ENCODE measurements at places on chromosomes 13 and 19.

GRCh38 chr19:2607712-2608601 lies 94.5 kb downstream of the GNG7 start:
- H3K27me3 ChIP-seq: no peaks in the 10 kb centered on the region
- no peak overlapping the region for H3K27ac ChIP-seq
- no peaks in the 10 kb centered on the region for H3K36me3 ChIP-seq
- no peaks in the 10 kb centered on the region for H3K4me1 ChIP-seq
- DNase-seq: no peak

- no peaks in the 10 kb centered on the region for H3K4me1 ChIP-seq
- H3K36me3 ChIP-seq: no peaks in the 10 kb centered on the region
- no peaks in the 10 kb centered on the region for H3K27me3 ChIP-seq
- no peak for DNase-seq
- H3K27ac ChIP-seq: peak overlapping the region; percentile 86
- H3K4me3 ChIP-seq: no peak overlapping the region
Observed at GRCh38 chr13:99308471-99309087, 1.4 kb upstream of the GPR183 start.

DNA sequence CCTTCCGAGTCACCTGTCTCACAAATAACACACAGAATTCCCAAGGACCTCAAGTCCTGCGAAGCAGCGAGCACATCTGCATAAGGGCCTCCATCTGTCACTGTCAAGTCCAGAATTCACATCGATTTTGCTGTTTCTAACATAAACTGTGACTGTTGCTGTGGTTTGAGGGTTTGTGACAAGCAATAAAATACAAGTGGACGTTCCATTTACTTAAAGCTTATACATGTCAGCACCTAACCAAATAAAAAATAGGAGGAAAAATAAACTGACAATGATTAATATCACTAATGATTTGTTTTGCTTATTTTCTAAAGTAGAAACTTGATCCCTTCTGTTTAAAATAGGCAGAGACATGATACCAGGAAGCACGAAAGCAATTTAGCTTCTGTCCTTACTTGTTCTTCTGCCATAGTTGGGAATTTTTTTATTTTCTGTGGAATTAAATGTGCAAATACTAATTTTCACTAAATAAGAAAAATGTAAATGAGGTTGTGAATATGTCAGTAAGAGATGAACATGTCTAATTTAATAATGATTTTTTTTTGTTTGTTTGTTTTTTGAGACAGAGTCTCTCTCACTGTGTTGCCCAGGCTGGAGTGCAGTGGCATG lies 279.1 kb downstream of the FGF9 start:
- no peaks in the 10 kb centered on the region for H3K36me3 ChIP-seq
- H3K27ac ChIP-seq: no peak overlapping the region
- no peak overlapping the region for H3K4me3 ChIP-seq
- H3K4me1 ChIP-seq: no peaks in the 10 kb centered on the region

- H3K27me3 ChIP-seq: no peaks in the 10 kb centered on the region
- peak; percentile 77 for DNase-seq
- peak overlapping the region; percentile 64 for H3K4me3 ChIP-seq
- H3K27ac ChIP-seq: peak overlapping the region; percentile 49
- H3K36me3 ChIP-seq: no peaks in the 10 kb centered on the region
Observed at GRCh38 chr19:12766051-12766521, 9.3 kb downstream of the HOOK2 start.

DNA sequence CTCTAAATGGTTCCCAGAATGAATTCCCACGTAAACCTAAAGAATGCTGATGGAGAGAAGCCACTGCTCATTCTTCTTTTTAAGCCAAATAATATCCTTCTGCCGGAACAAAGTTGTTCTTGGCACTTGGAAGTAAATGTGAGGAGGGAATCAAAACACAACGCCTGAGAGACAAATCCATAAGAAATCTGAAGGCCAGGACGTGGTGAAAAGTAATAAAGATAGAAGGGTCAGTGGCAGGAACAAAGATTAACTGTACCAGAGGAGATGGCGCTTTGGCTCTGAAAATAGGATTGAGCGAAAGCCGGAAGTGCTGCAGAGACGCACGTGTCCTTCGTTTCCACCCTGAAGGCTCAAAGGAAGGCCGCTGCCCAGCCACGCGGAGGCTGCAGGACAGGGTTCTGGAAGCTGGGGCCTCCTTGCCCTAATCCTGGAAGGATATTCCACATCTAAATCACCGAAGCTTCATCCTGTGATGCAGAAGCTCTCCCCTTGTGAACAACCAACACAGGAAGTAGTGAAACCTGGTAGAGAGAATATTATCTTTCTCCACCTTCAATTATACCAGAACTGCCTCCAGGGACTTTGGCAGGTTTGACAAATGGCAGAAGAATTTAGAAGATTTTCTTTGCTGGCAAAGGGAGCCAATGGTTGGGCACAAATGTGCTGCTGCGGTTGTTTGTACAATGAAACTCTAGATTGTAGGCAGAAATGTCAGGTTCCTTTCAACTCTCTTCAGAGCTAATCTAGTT lies 214.6 kb upstream of the SERP2 start:
- H3K36me3 ChIP-seq: no peaks in the 10 kb centered on the region
- no peak overlapping the region for H3K4me3 ChIP-seq
- H3K27me3 ChIP-seq: no peaks in the 10 kb centered on the region

DNA sequence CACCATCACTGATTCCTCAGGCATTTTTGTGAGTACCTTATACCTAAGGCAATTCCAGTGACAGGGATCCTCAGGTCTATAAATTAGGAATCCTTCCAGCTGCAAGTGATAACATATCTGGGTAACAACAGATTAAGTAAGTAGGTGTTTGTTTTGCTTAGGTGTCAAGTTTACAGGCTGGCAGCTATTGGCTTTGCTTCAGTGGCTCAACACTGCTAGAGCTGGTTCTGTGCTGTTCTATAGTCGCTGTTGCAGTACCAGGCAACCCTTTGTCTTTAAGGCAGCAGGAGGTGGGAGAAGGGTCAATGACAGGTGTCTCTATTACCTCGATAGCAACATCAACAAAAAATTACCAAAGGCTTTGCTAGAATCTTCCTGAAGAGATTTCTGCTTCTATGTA lies 27.0 kb downstream of the SLC10A2 start:
- H3K27me3 ChIP-seq: no peaks in the 10 kb centered on the region
- no peak for DNase-seq
- no peaks in the 10 kb centered on the region for H3K4me1 ChIP-seq
- no peak overlapping the region for H3K27ac ChIP-seq
- no peaks in the 10 kb centered on the region for H3K36me3 ChIP-seq

DNA sequence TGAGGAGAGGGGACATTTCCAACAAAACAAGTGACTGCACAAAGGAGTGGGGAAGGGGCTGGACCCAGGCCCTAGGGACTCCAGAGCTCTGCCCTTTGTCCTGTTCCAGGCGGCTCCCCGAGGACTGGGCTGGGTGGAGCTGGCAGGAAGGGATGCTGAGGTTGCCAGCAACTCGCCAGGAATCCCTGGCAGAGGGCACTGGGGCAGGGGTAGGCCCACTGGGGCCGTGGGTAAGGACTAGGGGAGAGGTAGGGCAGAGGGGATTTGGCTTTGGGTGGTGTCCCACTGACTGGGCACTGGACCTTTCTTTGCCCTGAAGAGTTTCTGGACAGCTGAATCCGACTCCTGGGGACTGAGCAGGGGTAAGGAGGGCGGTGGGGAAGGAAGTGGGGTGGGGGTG lies 7.9 kb downstream of the LIPE start:
- no peaks in the 10 kb centered on the region for H3K36me3 ChIP-seq
- H3K27ac ChIP-seq: no peak overlapping the region
- H3K4me3 ChIP-seq: peak overlapping the region; percentile 17
- no peaks in the 10 kb centered on the region for H3K27me3 ChIP-seq

- no peak overlapping the region for H3K4me3 ChIP-seq
- DNase-seq: no peak
- H3K36me3 ChIP-seq: peaks cover 6% of the 10 kb centered on the region
- no peaks in the 10 kb centered on the region for H3K4me1 ChIP-seq
- no peak overlapping the region for H3K27ac ChIP-seq
Observed at GRCh38 chr13:71661921-71662320, 205.1 kb downstream of the DACH1 start.

DNA sequence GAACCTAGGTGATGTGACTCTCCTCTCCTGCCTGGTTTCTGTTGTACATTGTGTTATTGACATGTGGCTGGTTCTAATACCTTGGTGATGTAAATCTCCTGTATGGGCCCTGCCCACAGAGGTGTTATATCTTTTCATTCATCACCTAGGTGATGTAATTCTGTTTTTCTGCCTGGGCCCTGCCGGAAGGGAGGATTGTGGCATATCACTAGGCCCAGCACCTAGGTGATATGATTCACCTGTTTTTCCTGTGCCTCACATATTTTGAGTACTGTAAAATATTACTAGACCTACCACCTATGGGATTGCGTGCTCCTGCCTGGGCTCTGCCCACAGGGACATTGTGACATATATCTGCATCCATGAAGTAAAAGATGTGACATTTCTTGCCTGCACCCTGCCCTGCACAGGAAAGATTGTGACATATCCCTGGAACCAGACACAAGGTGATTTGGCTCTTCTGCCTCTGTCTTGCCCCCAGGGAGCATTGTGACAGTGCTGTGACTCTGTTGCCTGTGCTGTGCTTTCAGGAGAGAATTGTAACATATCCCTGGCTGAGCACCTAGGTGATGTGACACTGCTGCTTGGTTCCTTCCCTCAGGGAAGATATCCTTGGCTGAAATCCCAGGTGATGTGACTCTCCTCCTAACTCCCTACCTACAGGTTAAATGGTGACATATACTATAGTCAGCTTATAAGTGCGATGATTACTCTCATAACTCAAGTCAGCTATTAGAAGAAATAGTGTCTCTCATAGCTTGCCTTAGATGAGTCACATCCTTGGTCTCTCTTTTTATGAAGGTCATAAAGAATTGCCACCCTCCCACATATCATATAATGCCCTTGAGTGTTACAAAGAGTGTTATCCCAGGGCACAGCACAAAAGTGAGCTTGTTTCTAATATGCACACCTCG lies 13.3 kb upstream of the ZNF681 start:
- no peak overlapping the region for H3K4me3 ChIP-seq
- H3K36me3 ChIP-seq: no peaks in the 10 kb centered on the region
- H3K27ac ChIP-seq: no peak overlapping the region
- no peak for DNase-seq

DNA sequence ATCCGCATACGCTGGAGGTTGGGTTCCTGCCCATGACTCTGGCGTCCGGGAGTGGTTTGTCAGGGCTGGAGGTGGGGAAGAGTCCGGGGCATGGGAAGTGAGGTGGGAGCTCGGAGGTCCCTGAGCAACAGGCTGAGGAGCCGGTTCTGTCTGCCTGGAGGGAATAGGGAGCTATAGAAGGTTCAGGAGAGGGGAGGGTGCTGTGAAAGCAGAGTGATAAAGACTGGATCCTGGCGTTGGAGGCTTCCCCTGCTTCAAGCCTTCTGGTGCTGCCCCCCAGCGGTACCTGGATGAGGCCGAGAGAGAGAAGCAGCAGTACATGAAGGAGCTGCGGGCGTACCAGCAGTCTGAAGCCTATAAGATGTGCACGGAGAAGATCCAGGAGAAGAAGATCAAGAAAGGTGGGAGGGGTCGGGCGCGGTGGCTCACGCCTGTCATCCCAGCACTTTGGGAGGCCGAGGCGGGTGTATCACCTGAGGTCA lies 2.6 kb downstream of the HMG20B start:
- H3K4me3 ChIP-seq: no peak overlapping the region
- no peak for DNase-seq
- no peaks in the 10 kb centered on the region for H3K4me1 ChIP-seq
- H3K27ac ChIP-seq: no peak overlapping the region

DNA sequence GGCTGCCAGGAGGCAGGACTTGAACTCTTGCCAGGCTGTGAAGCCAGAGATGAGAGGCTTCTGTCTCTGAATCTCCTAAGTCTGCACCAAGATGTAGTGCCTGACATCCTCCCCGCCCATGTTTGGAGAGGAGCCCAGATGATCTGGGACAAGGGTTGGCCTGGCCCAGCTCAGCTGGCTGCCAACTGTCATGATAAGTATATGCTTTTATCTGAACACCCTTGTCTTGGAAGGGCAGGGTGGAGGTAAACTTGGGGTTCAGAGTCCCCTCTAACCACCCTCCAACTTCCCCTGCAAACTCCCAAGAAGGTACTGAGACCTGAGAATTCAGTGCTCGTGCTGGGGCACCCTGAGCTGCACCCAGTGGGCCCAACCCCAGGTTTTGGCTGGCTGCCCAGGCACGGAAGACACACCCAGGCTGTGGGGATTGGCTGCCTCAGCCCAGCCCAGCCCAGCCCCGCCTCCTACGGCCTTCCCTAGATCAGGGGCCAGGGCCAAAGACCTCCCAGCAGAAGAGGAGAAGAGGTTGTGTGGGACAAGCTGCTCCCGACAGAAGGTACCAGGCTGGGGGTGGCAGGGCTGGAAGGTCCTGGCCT lies at the start of gene CYP4F12:
Gene CYP4F12, plus strand, starts transcription at position 508 of the 596 bp plus-strand sequence. CDS start 443 bp downstream, outside the sequence.
- DNase-seq: peak; percentile 46
- peak within 1 kb of the TSS; percentile 33 for H3K27ac ChIP-seq
- no peaks in the 10 kb centered on the region for H3K4me1 ChIP-seq
- no peaks in the 10 kb centered on the region for H3K36me3 ChIP-seq
- no peaks in the 10 kb centered on the region for H3K27me3 ChIP-seq
- H3K4me3 ChIP-seq: peak within 1 kb of the TSS; percentile 3

DNA sequence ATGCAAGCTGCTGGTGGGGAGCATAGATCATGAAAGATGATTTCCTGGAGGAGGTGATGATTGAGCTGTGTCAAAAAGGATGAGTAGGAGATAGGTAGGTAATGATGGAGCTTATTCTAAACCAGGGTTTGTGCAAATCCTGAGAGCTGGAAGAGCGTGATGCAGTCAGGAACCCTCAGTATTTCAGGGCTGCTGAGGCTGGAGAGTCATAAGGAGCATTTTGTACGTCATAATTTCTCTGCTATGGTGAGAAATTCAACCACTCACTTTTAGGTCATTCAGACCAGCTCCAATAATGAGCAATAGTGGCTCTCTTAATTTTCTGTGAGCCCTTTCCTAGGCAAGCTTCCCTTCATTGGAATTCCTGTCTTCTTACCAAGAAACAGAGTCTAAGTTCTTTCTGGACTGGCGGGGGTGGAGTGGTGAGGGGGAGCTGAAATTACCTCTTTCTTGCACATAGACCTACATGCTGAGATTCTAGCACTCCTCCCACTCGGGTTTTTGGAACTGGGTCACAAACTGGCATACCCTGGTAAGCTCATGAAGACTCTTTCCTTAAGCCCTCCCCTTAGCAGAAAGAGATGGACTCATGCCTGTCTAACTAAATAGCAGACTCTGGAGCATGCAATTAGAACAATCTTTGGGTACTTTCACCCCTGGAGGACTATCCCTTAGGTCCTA lies 62.2 kb upstream of the MYCBP2 start:
- no peak for DNase-seq
- H3K36me3 ChIP-seq: no peaks in the 10 kb centered on the region
- no peak overlapping the region for H3K27ac ChIP-seq

GRCh38 chr19:412356-413355 lies 3.7 kb upstream of the C2CD4C start:
- H3K27ac ChIP-seq: no peak overlapping the region
- no peak overlapping the region for H3K4me3 ChIP-seq
- no peak for DNase-seq
- peaks cover 7% of the 10 kb centered on the region for H3K27me3 ChIP-seq
- H3K4me1 ChIP-seq: no peaks in the 10 kb centered on the region

GRCh38 chr19:7869910-7870511 lies 4.2 kb downstream of the PRR36 start:
- H3K27ac ChIP-seq: peak overlapping the region; percentile 78
- H3K36me3 ChIP-seq: no peaks in the 10 kb centered on the region
- H3K4me1 ChIP-seq: peaks cover 8% of the 10 kb centered on the region
- H3K4me3 ChIP-seq: peak overlapping the region; percentile 62
- peaks cover 20% of the 10 kb centered on the region for H3K27me3 ChIP-seq

GRCh38 chr13:73189362-73189761 lies 130.6 kb downstream of the KLF5 start:
- no peaks in the 10 kb centered on the region for H3K27me3 ChIP-seq
- no peak overlapping the region for H3K4me3 ChIP-seq
- no peaks in the 10 kb centered on the region for H3K36me3 ChIP-seq
- no peak for DNase-seq
- H3K27ac ChIP-seq: no peak overlapping the region
